NCI-H69 (cell line): ENCODE measurements at places on chromosomes 16 and 17.

- DNase-seq = peak; percentile 98
These were observed 47.6 kb upstream of the MGAT5B start for GRCh38 chr17:76820561-76820960.

- DNase-seq = peak; percentile 75
These were observed at the start of gene SLFN5 for GRCh38 chr17:35242805-35243560. SLFN5 (plus strand) TSS chr17:35243072; CDS start chr17:35258691, 15,619 bp downstream.

DNA sequence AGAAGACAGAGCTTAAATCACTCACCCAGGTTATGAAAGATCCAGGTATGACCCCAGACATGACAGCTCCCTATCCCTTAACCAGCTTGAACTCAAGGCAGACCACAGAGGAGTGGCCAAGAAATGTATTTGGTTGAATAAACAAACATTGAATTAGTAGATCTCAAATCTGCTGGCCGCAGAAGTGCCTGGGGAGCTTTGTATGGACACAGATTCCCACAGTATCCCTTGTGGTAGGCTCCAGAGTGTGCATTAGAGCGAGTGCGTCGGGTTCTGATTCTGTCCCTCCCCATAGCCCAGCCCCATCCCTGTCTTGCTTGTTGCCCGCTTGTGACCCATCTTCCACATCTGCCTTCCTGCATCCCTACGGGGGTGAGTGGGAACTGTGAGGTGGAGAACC is 118.8 kb upstream of the FOXF1 start:
- DNase-seq = no peak

GRCh38 chr16:75653922-75654321 is 6.3 kb downstream of the TERF2IP start:
- no peak for DNase-seq

DNA sequence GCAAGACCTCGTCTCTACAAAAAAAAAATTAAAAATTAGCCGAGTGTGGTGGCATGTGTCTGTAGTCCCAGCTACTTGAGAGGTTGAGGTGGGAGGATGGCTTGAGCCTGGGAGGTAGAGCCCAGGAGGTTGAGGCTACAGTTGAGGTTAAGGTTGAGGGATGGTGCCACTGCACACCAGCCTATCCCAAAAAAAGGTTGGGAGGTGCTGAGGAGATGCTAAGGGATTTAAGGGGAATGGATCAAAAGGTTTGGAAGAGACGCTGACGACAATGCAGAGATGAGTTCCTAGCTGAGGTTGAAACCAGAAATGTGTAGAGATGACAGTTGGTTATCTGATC is 4.7 kb upstream of the NSMCE1 start:
- no peak for DNase-seq

- no peak for DNase-seq
These were observed 670.0 kb downstream of the MAF start for GRCh38 chr16:78930561-78930960.

GRCh38 chr16:11104168-11105037 is 151.6 kb downstream of the SOCS1 start:
- no peak for DNase-seq

DNA sequence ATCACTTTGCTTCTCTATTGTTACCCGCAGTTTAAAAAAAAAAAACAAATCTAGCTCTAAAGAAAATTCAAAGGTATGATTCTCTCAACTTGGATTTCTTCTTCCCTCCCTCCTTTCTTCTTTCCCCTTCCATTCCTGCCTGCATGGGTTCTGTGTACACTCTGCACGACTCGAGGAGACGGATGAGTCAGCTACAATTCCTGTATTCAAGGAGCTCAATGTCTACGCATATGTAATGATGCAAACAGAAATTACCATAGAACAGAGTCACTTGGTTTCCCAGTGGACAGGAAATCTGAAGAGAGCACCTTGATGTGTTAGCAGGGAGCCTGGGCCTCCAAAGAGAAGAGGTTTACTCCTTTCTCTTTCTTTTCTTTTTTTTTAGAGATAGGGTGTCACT is 92.3 kb downstream of the VPS53 start:
- no peak for DNase-seq

DNA sequence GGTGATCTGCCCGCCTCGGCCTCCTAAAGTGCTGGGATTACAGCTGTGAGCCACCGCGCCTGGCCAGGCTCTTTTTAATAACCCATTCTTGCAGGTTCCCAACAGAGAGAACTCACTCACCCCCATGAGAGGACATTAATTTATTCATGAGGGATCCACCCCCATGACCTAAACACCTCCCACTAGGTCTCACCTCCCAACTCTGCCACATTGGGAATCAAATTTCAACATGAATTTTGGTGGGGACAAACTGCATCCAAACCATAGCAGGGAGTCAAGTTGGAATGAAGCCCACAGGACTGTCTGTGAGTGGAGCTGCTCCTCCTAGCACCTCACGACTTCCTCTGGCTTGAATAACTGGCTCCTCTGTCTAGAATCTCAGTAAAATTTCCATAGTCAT is 85.5 kb downstream of the WWP2 start:
- DNase-seq = peak; percentile 19

GRCh38 chr16:56345406-56346050 is 79.8 kb downstream of the AMFR start:
- DNase-seq = no peak

- no peak for DNase-seq
These were observed 841 bp downstream of the ALOXE3 start for GRCh38 chr17:8117367-8117979.

DNA sequence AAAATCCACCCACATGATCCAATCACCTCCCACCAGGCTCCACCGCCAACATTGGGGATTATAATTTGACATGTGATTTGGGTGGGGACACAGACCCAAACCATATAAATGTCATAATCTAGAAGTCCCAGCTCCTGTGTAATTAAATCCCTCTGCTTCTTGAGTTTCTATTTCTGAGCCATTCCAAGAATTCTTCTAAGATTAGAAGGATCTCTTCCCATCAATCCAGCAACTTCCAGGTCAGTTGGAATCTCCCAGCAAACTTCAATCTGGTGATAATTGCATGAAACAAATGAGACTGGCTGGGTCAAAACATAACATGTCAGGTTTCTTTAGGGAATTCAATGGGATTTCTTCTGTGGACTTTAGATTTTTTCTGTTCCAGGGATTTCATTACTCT is 127.8 kb upstream of the CDH5 start:
- DNase-seq = no peak

DNA sequence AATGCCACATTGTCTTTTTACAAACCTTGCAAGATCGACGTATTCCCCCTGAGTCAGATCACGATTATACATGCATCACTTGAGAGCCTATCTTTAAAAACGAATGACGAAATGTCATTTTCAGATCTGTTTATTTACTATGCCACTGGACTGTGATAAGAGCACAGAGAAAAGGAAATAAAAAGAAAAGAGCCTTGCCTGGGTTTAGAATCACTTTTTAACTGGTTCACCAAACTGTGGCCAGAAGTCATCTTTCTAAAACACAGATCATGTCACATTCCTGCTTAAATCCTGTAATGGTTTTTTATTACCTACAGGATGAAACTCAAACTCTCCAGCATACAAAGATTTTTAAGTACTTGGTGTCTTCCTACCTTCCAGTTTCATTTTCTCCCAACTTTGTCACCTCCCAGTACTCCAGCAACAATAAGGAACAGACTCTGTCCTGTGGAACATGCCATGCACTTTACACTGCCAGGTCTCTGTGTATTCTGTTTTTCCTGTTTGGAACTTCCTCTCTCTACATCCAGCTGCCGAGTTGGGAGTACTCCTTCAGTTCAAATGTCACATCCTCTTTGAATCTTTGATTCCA is 91.5 kb downstream of the SNX11 start:
- DNase-seq = peak; percentile 59

DNA sequence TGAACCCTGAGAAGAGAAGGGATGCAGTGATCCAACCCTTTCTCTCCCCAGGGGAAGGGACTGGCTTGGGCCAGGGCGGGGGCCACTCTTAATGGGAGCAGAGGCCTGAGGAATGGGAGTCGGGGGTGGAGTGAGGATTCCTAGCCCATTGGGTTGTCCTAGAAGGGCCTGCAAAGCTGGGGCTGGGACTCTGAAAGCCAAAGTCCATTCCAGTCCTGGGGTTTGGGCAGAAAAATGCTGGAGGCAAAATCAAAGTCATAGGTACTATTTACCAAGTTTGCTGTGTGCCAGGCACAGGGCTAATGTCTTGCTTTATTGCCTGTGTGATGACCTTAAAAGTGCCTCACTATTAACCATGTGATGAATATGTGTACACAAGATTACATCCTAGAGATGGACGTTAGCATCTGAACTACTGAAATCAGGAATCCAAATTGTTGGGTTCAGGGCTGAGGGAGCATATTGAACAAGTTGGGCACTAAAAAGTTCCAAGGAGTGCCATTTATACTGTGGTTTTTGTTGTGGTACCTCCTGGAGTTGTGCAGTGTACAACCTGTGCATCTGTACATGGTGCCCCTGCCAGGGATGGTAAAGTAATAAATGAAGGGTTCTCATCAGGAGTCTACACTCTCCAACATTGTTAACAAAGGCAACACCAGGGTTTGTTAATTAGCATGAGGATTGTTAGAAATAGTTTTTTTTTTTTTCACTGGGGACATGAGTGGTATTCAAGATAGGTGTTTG is 84.4 kb upstream of the NKD1 start:
- no peak for DNase-seq

DNA sequence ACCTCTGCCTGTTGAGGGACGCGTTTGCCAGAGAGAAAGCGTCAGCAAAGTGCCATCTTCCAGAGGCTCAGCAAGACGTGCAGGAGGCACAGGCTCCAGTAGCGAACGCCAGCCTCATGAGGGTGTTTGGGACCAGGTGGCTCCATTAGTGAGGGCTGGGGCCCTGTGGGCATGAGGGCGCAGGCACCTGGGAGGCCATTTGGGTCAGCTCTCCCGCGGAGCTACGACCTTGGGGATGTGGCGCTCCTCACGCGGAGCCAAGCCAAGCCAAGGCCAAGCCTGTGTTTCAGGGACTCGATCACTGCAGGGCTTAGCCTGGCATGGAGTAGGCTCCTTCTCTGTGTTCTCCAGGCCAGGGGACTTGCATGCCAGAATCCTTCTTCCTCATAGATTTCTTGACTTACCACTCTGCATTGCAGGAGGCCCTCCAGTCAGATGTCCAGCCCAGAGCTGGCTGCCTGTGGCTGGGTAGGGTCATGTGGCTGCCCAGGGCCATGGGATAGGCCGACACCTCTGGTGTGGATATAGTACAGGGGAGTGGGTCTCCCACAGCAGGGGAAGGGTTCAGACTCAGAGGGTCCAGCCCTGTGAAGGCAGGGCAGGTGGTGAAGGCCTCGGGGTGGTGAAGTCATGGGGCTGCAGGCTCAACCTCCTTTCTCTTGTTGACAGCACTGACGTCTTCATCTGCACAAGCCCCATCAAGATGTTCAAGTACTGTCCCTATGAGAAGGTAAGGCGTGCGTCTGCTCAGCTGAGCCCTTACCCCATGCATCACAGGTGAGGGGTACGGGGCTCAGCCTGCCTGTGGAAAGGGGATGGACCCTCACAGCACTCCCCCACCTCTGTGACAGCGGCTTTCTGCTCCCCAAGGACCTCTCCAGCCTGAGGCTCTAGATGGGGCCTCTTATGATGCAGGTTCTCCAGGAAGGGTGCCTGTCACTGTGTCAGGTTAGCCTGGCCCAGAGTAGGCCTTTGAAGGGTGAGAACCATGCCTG is 19.6 kb downstream of the NT5M start:
- no peak for DNase-seq

GRCh38 chr17:59762049-59762823 is 54.8 kb downstream of the VMP1 start:
- DNase-seq = no peak

DNA sequence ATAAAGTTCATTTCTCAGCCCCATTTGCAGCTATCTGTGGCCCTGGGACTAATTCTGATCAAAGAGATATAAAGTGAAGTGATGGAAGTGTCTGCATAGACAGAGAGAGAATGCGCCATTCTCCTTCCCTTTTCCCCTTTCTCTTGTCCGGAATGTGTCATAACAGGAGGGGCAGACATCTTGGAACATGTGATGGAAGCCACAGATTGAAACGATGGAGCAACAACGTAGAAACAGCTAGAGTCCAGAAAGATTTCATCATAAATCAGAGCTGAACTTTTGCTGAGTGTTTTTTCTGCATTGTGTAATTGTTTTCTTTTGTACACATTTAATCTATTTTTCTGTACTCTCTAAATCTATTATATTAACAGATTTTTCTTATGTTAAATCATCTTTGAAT is 11.3 kb downstream of the ASGR1 start:
- no peak for DNase-seq

GRCh38 chr17:47622180-47622549 is 27.6 kb upstream of the KPNB1 start:
- DNase-seq = no peak

GRCh38 chr17:29732613-29733012 is 109.9 kb upstream of the CORO6 start:
- DNase-seq = no peak

DNA sequence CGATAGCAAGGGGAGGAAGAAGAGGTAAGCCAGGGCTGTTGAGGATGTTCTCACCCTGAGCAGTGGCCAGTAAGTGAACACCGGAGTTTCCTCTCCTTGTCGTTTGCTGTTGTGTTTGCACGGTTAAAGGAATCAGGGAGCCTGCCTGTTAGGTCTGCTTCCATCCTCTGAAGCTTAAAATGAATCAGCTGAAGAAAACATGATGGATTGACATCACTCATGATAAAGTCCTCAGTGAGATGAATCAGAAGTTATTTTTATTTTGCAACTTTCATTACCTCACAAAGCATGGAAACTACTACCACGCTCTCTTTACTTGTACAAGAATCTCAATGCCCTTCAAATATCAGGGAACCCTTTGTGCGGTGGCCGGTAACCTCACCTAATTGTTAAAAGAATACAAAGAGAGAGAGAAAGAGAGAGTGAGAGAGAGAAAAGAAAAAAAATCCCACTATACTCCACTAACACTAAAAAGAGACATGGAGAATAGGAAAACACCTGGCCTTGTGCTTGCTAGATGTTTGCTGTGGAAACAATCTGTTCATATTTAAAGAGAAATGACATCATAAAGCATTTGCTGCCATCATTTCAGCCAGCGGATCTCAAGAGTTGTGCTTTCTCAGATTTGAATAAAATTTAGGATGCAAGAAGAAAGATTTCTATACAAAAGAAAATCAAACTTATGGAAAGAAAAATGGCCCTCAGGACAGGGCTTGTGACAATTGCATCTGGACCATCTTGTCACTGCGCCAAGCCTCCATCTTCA is 441.6 kb upstream of the SALL1 start:
- DNase-seq = no peak

- no peak for DNase-seq
These were observed 700.3 kb downstream of the CDH11 start for GRCh38 chr16:64421515-64421914.

GRCh38 chr16:2818272-2818876 is 1.3 kb downstream of the PRSS21 start:
- DNase-seq = no peak

DNA sequence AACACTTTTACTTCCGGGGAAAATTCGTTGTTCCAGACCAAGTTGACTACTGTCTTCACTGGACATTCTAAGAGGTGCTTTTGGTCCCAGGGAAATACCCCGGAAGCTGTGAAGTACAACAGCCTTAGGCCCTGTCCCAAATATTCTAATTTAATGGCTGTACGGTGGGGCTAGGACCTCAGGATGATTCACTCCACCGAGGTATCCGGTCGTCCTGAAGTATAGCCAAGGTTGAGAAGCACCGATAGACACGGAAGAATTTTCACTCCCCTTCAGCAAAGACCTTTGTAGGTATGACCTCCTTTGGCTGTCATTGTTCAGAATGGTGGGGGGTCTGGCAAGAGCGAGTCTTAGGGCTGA is 34.9 kb upstream of the ARL4D start:
- DNase-seq = no peak
